ENCODE measurements at places on chromosomes 6 and 20. TPM values are rescaled to one million over a fixed set of nuclear protein-coding genes. Genes with fewer than 3 reads are reported as not detected.

HTR1B gene
- not detected for total RNA-seq

ANKRD66 gene
- total RNA-seq: not detected

UQCC2 gene
- total RNA-seq: 139 TPM

PAK5 gene
- not detected for total RNA-seq

- no peak overlapping the region for H3K27ac ChIP-seq
- no peak for DNase-seq
- peaks cover 2% of the 10 kb centered on the region for H3K36me3 ChIP-seq
- H3K4me1 ChIP-seq: no peaks in the 10 kb centered on the region
Observed at GRCh38 chr6:157283900-157284737, 39.2 kb downstream of the TMEM242 start.

- H3K27me3 ChIP-seq: no peaks in the 10 kb centered on the region
- H3K27ac ChIP-seq: no peak overlapping the region
- H3K36me3 ChIP-seq: no peaks in the 10 kb centered on the region
- DNase-seq: no peak
- H3K4me1 ChIP-seq: no peaks in the 10 kb centered on the region
- no peak overlapping the region for H3K4me3 ChIP-seq
Observed at GRCh38 chr6:164379795-164380194, 929.6 kb downstream of the C6orf118 start.

DNA sequence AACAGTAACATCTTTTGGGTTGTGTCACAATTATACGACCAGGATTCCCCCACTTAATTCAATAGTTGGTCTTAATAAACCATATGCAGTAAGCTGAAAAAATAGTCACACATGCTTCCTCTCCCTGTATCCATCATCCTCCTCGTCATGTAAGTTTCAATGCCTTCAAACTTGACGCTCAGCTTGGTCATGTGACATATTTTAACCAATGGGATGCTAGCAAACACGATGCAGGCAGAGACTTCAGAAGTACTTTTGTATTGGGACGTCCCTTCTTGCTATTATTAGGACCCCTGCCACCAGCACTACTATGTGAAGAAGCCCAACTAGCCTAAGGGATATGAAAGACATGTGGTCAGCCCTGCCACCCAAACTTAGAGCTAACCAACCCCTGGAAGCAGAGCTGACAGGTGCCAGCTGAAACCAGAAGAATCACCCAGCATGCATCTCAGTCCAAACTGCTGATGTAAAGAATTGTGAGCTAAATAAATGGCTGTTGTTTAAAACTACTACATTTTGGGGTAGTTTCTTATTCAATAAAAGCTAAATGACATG, 49.3 kb downstream of the CGA start:
- H3K4me3 ChIP-seq: no peak overlapping the region
- no peaks in the 10 kb centered on the region for H3K27me3 ChIP-seq
- no peak overlapping the region for H3K27ac ChIP-seq
- H3K4me1 ChIP-seq: no peaks in the 10 kb centered on the region
- no peaks in the 10 kb centered on the region for H3K36me3 ChIP-seq

DNA sequence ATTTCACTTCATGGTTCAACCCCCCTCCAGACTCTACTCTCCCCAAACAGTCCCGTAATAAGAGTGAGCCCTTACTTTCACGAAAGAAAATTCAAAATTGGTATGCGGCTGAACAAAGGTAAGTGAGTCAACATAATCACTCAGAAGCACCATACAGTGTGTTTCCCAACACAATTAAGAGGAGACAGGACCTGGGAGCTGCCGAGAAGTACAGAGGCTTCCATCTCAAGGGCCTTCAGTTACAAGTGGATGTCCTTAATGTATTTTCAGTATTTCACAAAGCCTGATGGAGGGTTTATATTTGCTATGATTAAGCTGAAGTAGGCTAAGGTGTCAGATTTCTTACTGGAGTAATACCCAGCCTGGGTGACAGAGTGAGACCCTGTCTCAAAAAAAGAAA, 51.1 kb downstream of the MYO6 start:
- H3K27ac ChIP-seq: no peak overlapping the region
- H3K27me3 ChIP-seq: peaks cover 3% of the 10 kb centered on the region
- no peaks in the 10 kb centered on the region for H3K36me3 ChIP-seq

DNA sequence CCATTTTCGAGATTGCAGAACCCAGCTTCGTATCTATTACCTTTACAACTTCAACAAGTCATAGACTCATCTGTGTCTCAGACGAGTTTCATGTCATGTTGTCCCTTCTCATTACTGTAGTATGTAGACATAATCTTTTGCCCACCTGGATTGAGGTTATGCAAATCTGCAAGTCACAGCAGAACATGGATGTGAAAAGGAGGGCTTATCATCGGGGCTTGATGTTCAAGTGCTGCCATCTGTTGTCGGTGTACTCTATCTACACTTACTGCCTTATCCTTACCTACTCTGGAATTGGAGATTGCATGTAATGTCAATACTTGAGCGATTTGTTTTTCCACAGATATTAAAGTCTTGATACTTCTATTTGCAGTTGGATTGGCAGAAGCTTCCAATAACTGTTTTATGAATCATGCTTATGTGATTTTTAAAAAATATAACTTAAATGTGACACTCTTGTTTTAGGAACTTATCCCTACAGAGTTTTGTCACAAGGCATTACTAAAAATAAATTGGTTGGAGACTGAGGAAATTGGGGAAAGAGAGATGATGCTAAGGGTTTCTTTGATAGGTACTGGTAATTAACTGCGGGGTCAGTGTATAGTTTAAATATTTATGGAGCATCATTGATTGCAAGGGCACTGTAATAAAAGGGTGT, 3.0 kb upstream of the GOPC start:
- H3K27me3 ChIP-seq: peaks cover 2% of the 10 kb centered on the region
- no peak overlapping the region for H3K4me3 ChIP-seq
- H3K36me3 ChIP-seq: peaks cover 5% of the 10 kb centered on the region
- no peak overlapping the region for H3K27ac ChIP-seq
- DNase-seq: peak; percentile 23

GRCh38 chr6:36914227-36914794, 28.6 kb downstream of the C6orf89 start:
- H3K27ac ChIP-seq: peak overlapping the region; percentile 94
- peaks cover 28% of the 10 kb centered on the region for H3K36me3 ChIP-seq
- peak overlapping the region; percentile 64 for H3K4me3 ChIP-seq
- peaks cover 51% of the 10 kb centered on the region for H3K4me1 ChIP-seq
- peak; percentile 44 for DNase-seq
- no peaks in the 10 kb centered on the region for H3K27me3 ChIP-seq

- H3K36me3 ChIP-seq: peaks cover 63% of the 10 kb centered on the region
- H3K4me3 ChIP-seq: no peak overlapping the region
- no peak for DNase-seq
- H3K27ac ChIP-seq: no peak overlapping the region
Observed at GRCh38 chr20:35497320-35497719, 32.1 kb downstream of the C20orf173 start.

- no peak for DNase-seq
- peaks cover 33% of the 10 kb centered on the region for H3K27me3 ChIP-seq
- no peaks in the 10 kb centered on the region for H3K36me3 ChIP-seq
- H3K27ac ChIP-seq: no peak overlapping the region
Observed at GRCh38 chr6:2622671-2623070, 128.1 kb downstream of the MYLK4 start.

- no peak for DNase-seq
- H3K4me3 ChIP-seq: no peak overlapping the region
- H3K27me3 ChIP-seq: no peaks in the 10 kb centered on the region
Observed at GRCh38 chr6:3997177-3997770, 81.7 kb downstream of the FAM217A start.

DNA sequence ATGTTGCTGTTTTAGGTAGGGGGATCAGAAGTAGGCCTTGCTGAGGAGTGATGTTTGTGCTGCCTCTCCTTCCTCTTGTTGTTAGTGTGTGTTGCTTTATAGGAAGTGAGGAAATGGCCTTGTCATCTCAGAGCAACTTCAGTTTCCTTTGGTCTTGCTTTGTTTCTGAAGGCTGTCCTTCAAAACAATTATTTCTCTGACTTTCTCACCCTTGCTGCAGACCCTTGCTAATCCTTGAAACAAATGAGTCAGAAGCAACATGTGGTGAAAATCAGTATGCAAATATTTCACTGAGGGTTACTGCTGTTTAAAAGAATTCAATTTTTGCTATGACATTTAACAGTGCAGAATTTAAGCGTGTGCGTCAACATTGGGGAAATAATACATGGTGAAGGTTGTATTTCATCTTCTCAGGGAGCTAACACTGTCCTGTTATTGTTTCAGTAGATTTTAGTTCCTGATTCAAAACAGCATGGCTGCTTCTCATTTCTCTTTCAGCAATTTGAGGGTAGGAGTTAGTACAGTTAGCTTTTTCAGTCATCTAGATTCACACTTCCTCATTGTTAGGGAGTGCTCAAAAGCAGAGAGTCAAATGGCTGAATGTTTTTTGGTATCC, 13.8 kb downstream of the RNF144B start:
- no peaks in the 10 kb centered on the region for H3K36me3 ChIP-seq
- H3K27ac ChIP-seq: peak overlapping the region; percentile 8
- H3K4me1 ChIP-seq: peaks cover 10% of the 10 kb centered on the region
- H3K4me3 ChIP-seq: no peak overlapping the region
- no peak for DNase-seq

GRCh38 chr20:21099751-21100577, 6.2 kb downstream of the LINC00237 start:
- peak overlapping the region; percentile 93 for H3K27ac ChIP-seq
- H3K4me3 ChIP-seq: peak overlapping the region; percentile 83
- H3K27me3 ChIP-seq: peaks cover 70% of the 10 kb centered on the region
- DNase-seq: peak; percentile 39
- no peaks in the 10 kb centered on the region for H3K36me3 ChIP-seq

DNA sequence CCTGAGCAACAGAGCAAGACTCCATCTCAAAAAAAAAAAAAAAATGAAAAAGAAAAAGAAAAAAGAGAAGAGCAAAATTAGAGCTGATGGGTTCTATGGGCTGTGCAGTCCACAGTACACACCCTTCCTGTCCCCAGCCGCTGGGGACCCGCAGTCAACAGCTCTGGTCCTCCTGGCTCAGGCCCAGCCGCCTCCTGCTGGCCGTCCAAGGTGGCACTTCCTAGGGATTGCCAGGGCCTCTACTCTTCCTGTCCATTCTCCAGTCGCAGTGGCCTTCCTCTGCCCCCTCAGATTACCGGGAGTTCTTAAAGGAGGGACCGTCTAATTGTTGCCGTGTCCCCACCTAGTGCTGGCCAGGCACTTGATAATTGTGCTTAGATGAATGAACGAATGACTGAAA, 41.7 kb downstream of the TMEM242 start:
- DNase-seq: no peak
- H3K36me3 ChIP-seq: no peaks in the 10 kb centered on the region
- H3K27me3 ChIP-seq: peaks cover 9% of the 10 kb centered on the region
- no peaks in the 10 kb centered on the region for H3K4me1 ChIP-seq
- H3K4me3 ChIP-seq: no peak overlapping the region

DNA sequence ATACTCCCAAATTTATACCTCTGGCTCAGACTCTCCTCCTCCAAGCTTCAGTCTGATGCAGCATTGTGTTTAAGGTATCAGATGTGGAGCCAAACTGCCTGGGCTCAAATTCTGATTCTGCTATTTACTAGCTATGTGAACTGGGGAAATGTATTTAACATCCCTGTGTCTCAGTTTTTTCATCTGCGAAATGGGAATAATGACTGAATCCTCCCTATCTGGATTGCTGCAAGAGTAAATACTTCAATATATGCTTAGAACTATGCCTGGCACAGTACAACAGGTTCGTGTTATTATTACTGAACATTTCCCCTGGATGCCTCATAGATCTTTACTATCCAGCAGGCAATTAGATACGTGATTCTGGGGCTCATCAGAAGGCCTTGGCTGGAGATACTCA, 5.5 kb downstream of the LRRN4 start:
- no peak for DNase-seq
- H3K27ac ChIP-seq: no peak overlapping the region
- no peak overlapping the region for H3K4me3 ChIP-seq
- peaks cover 27% of the 10 kb centered on the region for H3K27me3 ChIP-seq
- H3K4me1 ChIP-seq: no peaks in the 10 kb centered on the region
- H3K36me3 ChIP-seq: peaks cover 3% of the 10 kb centered on the region

DNA sequence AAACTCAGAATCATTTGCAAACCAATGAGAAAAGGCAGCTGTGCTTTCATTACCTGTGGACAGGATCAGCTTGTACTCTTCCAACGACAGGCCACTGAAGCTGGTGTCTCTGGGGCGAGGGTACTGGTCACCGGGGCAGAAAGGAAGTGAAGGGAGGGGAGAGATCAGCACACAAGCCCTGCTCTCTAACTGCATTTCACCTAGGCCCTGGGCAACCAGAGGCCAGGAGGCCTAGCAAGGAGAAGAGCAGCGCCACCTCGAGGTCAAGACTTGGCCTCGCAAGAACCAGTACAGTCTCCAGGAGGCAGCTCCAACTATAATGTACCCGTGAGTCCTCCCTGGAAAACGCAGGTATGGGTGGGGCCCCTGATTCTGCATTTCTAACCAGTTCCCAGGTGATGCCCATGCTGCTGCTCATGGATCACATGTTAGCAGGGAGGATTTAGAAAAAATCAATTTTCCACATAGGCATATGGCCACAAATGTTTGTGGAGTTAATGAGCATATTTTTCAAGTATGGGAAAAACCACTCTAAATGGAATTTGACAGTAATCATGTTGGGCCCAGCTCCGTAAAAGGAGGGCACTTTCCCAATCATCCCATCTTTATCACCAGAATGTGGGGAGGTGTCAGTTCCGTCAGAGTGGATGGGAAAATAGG, 11.0 kb downstream of the UQCC2 start:
- peak; percentile 69 for DNase-seq
- peaks cover 29% of the 10 kb centered on the region for H3K36me3 ChIP-seq
- H3K27ac ChIP-seq: peak overlapping the region; percentile 1
- no peak overlapping the region for H3K4me3 ChIP-seq
- H3K27me3 ChIP-seq: no peaks in the 10 kb centered on the region

Measured in activated T-helper 1 cell treated with anti-CD3 and anti-CD28 coated beads, Interleukin-12 subunit alpha, Interleukin-12 subunit beta, Interleukin-2, Interleukin-4 antibody, amounts not matched to agents 30 ng/mL and 10 ng/mL and 1 ng/mL, durations not matched to agents 14 hours and 24 hours and 36 hours (primary cell).